ENCODE measurements at places on chromosomes 4 and X. TPM values are rescaled to one million over a fixed set of nuclear protein-coding genes. Genes with fewer than 3 reads are reported as not detected.

UGT2B11 gene
- not detected for total RNA-seq

STK26 gene
- 18.9 TPM for total RNA-seq

MFAP3L gene
- total RNA-seq: 2.2 TPM

ODAPH gene
- not detected for total RNA-seq

CHRNA9 gene
- not detected for total RNA-seq

C4orf51 gene
- total RNA-seq: not detected

ENPEP gene
- 5.2 TPM for total RNA-seq

EREG gene
- 1.2 TPM for total RNA-seq

GRCh38 chrX:12988797-12989196 is 13.9 kb downstream of the TMSB4X start:
- no peak for DNase-seq
- H3K4me1 ChIP-seq: peaks cover 19% of the 10 kb centered on the region
- H3K27me3 ChIP-seq: no peaks in the 10 kb centered on the region
- H3K36me3 ChIP-seq: no peaks in the 10 kb centered on the region
- no peak overlapping the region for H3K4me3 ChIP-seq
- no peak overlapping the region for H3K27ac ChIP-seq

DNA sequence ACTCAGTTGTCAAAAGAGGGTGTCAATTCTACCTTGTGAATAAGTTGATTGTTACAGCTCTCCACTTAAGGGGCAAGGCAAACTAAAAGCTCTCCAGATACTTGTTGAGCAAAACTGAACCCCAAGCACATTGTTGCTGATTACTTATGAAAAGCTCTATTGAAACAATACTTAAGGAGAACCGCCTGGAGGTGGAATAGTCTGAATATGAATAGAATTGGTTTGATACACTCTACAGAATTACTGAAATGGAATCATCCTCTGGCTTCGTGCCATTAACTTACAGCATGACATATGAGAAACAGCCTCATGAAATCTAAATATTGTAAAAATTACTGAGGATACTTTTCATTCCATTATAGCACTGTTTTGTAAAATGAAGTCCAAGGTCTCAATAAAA is 127.0 kb upstream of the SH3RF1 start:
- DNase-seq: no peak
- no peak overlapping the region for H3K4me3 ChIP-seq
- H3K36me3 ChIP-seq: no peaks in the 10 kb centered on the region

GRCh38 chr4:48347282-48347921 is 6.1 kb downstream of the SLAIN2 start:
- peaks cover 88% of the 10 kb centered on the region for H3K4me1 ChIP-seq
- no peaks in the 10 kb centered on the region for H3K36me3 ChIP-seq
- no peaks in the 10 kb centered on the region for H3K27me3 ChIP-seq
- DNase-seq: no peak
- no peak overlapping the region for H3K27ac ChIP-seq

DNA sequence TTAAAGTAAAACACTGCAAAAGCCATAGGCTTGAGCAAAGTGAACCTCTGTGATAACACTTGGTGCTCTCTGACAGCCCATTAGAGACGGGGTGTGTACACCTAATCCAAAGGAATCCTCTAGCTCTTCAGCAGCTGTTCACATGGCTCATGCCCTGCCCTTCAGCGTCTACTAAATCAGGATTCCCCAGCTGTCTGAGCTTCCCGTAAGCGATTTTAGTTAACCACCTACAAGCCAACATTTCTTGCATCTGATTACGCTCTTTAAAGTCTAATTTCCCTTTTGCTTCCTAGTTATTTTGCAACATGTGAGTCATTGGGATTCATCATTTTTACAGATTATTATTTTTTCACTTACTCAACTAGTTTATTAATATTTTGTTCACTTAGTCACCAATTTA is 6.5 kb downstream of the DMD start:
- no peaks in the 10 kb centered on the region for H3K4me1 ChIP-seq
- no peak overlapping the region for H3K4me3 ChIP-seq
- H3K27ac ChIP-seq: no peak overlapping the region
- no peaks in the 10 kb centered on the region for H3K27me3 ChIP-seq

- no peak overlapping the region for H3K4me3 ChIP-seq
- H3K27me3 ChIP-seq: no peaks in the 10 kb centered on the region
- H3K27ac ChIP-seq: no peak overlapping the region
- H3K36me3 ChIP-seq: no peaks in the 10 kb centered on the region
Observed at GRCh38 chrX:137418086-137418485, 147.8 kb upstream of the ZIC3 start.

- no peak for DNase-seq
- no peaks in the 10 kb centered on the region for H3K4me1 ChIP-seq
- H3K4me3 ChIP-seq: no peak overlapping the region
- H3K36me3 ChIP-seq: no peaks in the 10 kb centered on the region
- no peak overlapping the region for H3K27ac ChIP-seq
Observed at GRCh38 chr4:145213245-145213644, 32.9 kb upstream of the OTUD4 start.

DNA sequence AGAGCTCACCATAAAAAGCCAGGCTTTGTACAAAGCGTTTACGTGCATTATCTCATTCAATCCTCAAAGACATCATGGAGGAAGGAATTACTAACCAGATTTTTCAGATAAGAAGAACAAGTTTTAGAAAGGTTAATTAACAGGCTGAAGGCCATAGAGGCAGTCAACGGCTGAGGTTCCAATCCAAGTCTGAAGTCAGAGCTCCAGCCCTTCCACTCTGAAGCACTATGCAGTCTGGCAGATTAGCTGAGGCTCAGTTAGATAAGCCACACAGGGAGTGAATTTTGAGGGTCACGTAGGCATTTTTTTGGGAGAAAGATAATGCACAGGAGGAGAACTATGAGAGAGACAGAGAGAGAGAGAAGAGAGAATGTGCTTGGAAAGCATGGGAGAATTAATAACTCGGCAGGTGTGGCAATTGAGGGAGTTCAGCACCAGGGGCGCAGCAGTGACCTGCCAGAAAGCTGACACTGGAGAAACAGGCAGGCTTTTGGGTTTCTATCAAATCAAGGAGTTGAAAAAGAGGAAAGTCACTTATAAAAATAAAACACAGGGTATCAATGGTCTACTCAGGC is 116.5 kb upstream of the NAP1L5 start:
- no peak overlapping the region for H3K27ac ChIP-seq
- H3K27me3 ChIP-seq: no peaks in the 10 kb centered on the region
- H3K36me3 ChIP-seq: no peaks in the 10 kb centered on the region
- DNase-seq: no peak
- H3K4me1 ChIP-seq: peaks cover 15% of the 10 kb centered on the region
- no peak overlapping the region for H3K4me3 ChIP-seq

Data from vagina (tissue), 2 donors.